Transverse colon (tissue), 4 donors: ENCODE measurements at places on chromosomes 2 and 18.

DNA sequence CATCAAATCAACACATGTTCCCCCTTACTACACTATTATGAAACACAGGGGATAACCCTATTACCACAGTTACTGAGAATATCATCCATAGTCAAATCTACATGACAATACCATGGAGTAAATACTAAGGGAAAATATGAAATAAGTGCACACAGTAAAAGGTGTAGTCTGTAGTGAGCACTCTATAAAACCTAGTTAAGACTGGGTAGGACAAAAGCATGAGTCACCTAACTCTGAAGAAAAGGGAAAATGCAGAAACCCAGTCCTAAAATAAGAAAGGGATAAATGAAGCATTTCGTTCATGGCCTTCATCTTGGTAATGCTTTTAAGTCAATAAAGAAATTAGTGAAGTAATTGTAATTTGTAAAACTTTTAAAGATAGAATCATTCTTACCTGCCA is 65.4 kb upstream of the ACVR2A start:
- no peak for DNase-seq

- no peak for DNase-seq
Measured at GRCh38 chr2:43332653-43333052, 106.2 kb upstream of the ZFP36L2 start.

GRCh38 chr2:156430980-156431358 is 5.2 kb upstream of the GPD2 start:
- DNase-seq: no peak

- no peak for DNase-seq
Measured at GRCh38 chr2:145771525-145771924, 1251.6 kb upstream of the ZEB2 start.

- DNase-seq: no peak
Measured at GRCh38 chr2:118437501-118437900, 349.2 kb downstream of the INSIG2 start.

GRCh38 chr2:235614900-235615712 is 121.3 kb downstream of the AGAP1 start:
- DNase-seq: peak; percentile 20

- no peak for DNase-seq
Measured at GRCh38 chr2:196610796-196611195, 28.7 kb upstream of the CCDC150 start.

- no peak for DNase-seq
Measured at GRCh38 chr2:61255580-61256437, 93.8 kb downstream of the C2orf74 start.

GRCh38 chr2:71948781-71949536 is 198.7 kb downstream of the CYP26B1 start:
- DNase-seq: no peak

DNA sequence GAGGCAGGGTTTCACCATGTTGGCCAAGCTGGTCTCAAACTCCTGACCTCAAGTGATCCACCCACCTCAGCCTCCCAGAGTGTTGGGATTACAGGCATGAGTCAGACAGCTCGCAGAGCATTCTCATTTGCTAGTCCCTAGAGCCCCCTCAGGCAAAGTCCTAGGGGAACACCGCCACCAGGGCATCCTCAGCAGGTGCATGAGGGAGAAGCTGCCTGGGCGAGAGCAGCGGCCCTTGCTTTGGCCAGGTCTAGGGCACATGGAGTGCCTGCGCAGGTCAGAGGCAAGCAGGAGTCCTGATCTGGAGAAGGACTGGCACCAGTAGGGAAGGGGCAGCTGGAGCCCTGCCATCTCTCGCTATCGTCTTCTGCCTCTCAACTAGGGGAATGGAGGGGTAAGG is 32.4 kb downstream of the NGEF start:
- no peak for DNase-seq

DNA sequence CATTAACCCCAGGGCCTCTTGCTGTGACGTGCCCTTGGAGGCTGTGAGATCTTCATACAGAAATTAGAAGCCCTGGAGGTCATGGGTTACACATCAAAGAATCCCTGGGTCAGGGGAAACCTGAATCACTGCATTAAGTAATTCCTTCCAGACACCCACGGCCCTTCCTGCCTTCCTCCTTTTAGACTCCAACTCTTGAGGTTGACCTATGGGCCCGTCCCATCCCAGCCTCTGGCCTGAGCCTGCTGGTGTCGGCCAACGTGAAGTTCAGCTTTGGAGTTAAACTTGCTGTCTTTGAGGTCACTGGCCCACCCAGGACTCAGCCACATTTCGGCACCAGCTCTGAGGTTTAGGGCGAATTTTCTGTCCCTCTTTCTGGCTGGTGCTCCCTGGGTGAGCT is 198.3 kb downstream of the ACKR3 start:
- no peak for DNase-seq

DNA sequence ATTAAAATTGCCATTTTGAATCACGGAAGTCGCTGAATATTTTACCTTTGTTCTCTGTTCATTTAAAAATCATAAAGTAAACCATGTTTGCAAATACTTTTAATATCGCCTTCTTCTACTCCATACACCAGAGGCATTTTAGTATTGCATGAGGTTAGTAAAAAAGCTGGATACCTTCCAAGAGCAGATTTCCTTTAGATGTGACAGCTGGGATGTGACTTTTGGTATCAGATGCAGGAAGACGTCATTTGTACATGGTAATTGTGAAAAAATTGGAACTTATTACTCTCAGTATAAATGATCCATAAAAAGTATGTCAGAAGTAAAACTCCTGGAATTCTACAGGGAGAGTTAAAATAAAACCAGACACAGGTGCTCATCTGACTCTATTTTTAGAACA is 89.5 kb downstream of the SLC4A10 start:
- no peak for DNase-seq

DNA sequence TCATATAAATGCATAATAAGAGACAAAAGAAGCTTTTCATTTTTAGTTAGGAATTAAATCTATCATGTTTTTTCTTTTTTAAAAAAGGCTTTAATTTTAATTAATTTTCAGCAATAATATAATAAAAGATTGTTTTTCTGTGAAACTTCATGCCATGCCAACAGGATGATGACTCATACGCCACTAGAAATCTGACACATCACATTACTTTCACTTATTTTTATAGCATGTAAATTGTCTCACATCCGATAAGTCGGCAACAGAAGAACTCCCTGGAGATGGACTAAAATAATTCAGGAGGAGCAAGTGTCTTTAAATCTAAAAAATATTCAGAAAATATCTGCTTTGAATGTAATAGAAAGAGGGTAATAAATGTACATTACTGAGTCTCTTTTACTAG is 1024.2 kb upstream of the ACVR2A start:
- no peak for DNase-seq

DNA sequence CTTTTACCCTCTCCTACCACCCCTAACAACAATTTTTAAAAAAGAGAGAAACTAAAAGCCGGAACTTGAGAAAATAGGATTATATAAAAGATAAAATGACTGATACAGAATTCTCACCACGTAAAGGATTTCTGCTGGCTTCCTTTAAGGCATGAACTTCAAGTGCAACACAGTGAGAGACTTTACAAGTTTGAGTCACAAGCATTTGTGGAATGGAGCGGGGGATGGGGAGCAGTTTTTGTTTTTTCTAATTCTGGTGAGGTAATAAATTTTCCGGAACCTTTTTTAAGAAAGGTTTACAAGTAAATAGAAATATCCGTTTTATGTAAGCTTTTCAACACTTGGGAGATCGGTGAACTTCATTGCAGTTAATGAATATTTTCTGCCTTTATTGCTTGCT is 1.8 kb upstream of the CDH2 start:
- no peak for DNase-seq

- no peak for DNase-seq
Measured at GRCh38 chr18:28666216-28666615, 489.3 kb upstream of the CDH2 start.

- DNase-seq: no peak
Measured at GRCh38 chr2:109231996-109232705, 103.1 kb downstream of the SH3RF3 start.

- DNase-seq: no peak
Measured at GRCh38 chr2:171847627-171848026, 46.4 kb downstream of the SLC25A12 start.

- no peak for DNase-seq
Measured at GRCh38 chr2:2926858-2927175, 450.8 kb downstream of the EIPR1 start.

GRCh38 chr2:204220896-204221295 is 284.3 kb downstream of the ICOS start:
- no peak for DNase-seq

GRCh38 chr2:219571311-219572236 is at the start of gene OBSL1:
Gene OBSL1, minus strand, starts transcription at chr2:219571539. Its CDS starts 307 bp downstream, at chr2:219571232.
- peak; percentile 41 for DNase-seq

GRCh38 chr2:172885996-172886395 is 150.4 kb downstream of the RAPGEF4 start:
- no peak for DNase-seq

DNA sequence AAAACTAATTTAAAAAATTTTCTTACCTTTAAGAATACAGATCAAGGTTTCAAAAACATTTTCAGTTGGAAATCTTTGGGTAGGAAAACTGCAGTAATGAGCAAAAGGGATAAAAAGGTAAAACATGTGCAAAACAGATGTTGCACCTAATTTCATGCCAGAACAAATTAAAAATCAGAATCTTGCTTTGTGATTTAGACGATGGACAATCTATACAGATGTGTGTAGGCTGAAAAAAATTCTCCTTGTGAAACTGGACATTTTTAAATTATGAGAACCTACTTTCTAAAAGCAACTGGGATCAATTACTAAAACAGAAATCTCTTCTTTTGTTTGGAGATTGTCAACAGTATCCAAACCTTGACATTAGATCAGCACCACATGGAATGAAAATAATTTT is 183.2 kb upstream of the ITGA4 start:
- DNase-seq: no peak

- no peak for DNase-seq
Measured at GRCh38 chr2:194735837-194736542, 921.0 kb upstream of the SLC39A10 start.

DNA sequence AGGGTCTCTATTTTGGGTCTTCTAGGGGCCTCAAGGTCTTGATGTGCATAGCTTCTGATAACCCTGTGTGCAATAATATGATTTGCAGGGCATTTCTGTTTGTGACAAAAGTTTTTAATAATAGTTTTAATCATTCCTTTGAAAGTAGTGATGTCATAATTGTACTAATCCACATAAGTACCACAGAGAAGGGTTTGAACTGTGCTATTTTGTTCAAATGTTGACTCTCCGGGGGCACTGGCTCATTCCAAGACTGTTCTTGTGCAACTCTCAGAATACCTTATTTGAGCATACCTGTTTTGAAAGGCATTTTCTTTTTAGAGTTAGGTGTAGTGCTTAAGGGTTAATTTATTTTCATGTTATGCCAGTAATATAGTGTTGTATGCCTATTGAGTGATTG is 41.6 kb downstream of the PLEKHB2 start:
- no peak for DNase-seq
